ENCODE measurements at places on chromosomes 7 and 10.

DNA sequence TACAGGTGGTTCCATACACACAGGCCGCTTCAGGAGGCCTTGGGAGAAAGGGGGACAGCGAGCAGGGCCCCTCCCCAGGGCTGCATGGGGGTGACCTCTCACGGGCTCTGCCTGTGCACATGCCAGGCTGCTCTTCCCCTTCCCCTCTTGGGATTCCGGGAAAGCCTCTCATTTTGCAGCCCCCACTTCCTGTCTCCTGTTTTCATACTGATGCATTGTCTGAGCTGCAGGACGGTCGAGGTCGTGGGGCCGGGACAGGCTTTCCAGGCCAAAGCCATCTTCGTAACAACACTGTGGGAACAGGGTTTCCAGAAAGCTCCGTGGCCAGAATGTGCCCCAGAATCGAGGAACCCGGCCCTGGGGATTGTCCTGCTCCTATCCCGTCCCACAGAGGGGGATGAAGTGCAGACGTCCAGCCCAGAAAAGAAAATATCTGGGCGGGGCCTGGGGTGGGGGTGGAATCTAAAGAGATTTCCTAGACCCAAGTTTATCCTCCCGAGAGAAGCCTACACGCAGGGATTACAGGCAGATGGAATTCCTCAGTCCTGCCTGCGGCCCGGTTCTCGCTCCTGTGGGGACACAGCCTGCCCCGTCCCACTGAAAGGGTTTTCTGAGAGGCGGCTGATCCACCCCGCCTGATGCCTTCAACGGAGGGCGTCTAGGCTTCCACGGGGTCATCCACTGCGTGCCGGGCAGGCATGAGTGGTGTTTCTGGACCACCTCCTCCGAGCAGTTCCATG, 29.5 kb upstream of the DNAAF5 start:
- DNase-seq = no peak

GRCh38 chr7:29748286-29749099, 57.8 kb upstream of the WIPF3 start:
- no peak for DNase-seq

GRCh38 chr10:74190494-74190893, 39.5 kb downstream of the ADK start:
- no peak for DNase-seq

GRCh38 chr10:69976795-69977546, 75.7 kb upstream of the MACROH2A2 start:
- no peak for DNase-seq

- DNase-seq = no peak
Measured at GRCh38 chr10:132710036-132710686, 75.8 kb downstream of the NKX6-2 start.

DNA sequence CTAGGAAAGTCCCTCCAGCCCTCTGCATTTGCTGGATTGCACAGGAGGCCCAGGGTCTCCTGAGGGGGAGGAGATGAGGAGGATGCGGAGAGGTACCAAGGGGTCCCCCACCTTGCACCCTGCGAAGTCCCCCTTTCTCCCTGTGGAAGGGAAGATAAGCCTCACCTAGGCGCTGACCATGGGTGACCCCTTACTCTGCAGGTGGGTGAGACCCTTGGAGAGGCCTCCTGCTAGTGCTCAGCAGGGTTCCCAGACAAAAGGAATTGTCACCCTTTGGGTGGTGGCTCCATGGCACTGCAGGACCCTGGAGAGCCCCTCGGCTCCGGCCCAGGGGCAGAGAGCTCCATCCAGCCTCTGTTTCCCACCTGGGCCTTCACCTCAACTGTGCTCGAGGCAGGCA, 107.0 kb upstream of the RET start:
- DNase-seq = no peak

DNA sequence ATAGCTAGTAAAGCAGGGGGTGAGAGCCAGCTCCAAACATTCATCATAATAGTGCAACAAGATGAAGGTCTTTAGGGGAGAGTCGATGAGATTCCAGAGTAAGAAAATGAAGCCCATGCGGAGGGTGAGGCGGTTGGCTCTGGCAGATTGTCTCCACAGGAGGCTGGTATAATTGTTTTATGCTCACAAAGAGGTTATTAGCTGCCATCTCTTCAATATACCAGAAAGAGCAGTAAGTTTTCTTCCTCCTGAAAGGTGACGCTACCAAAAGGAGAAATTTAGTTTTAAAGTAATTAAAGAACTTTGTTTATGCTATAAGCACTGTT, 59.2 kb upstream of the KCNIP2 start:
- DNase-seq = no peak

DNA sequence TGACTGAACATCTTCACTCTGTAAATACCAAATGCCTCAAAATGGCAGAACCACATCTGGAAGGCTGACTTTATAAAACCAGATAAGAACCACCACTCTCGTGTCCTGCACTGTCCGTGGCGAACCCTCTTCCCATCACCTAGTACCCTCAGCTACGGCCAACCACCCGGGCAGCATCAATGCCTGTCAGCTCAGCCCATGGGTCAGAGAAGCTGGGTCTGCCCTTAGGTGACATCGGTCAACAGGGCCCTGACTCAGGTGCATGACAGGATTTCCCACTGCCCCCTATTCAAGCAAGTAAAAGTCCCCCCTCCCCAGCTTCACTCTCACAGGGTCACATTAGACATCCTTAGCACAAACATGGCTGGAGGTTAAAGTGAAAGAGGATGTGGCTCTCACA, 56.6 kb downstream of the HSPA12A start:
- no peak for DNase-seq

- no peak for DNase-seq
Measured at GRCh38 chr7:97573065-97573464, 158.8 kb upstream of the TAC1 start.
